Thoracic aorta (tissue), 2 donors: ENCODE measurements at places on chromosomes 2 and 18. TPM values are rescaled to one million over a fixed set of nuclear protein-coding genes. Genes with fewer than 3 reads are reported as not detected.

The SPDYA gene
- total RNA-seq, result 3.0 TPM

The NETO1 gene
- not detected for total RNA-seq

The TRIB2 gene
- total RNA-seq, result 81.4 TPM

The IGFBP5 gene
- total RNA-seq, result 2,105 TPM

The ZNF396 gene
- total RNA-seq, result 0.95 TPM

The FBXO48 gene
- total RNA-seq, result 0.41 TPM

The CDK15 gene
- total RNA-seq, result 8.3 TPM

The PTPRM gene
- 102 TPM for total RNA-seq

The INPP4A gene
- 40.6 TPM for total RNA-seq

GRCh38 chr2:219219784-219220532 lies 1.2 kb upstream of the ABCB6 start:
- H3K27ac ChIP-seq, result peak overlapping the region; percentile 89
- peaks cover 54% of the 10 kb centered on the region for H3K36me3 ChIP-seq
- H3K4me3 ChIP-seq, result peak overlapping the region; percentile 74
- DNase-seq, result no peak
- peaks cover 17% of the 10 kb centered on the region for H3K4me1 ChIP-seq

GRCh38 chr2:68745006-68745405 lies 10.4 kb downstream of the ARHGAP25 start:
- no peak overlapping the region for H3K4me3 ChIP-seq
- no peak overlapping the region for H3K27ac ChIP-seq
- no peaks in the 10 kb centered on the region for H3K36me3 ChIP-seq

- H3K27me3 ChIP-seq, result no peaks in the 10 kb centered on the region
- DNase-seq, result no peak
- H3K4me1 ChIP-seq, result no peaks in the 10 kb centered on the region
- no peak overlapping the region for H3K27ac ChIP-seq
- H3K36me3 ChIP-seq, result no peaks in the 10 kb centered on the region
- peak overlapping the region; percentile 71 for H3K4me3 ChIP-seq
Measured at GRCh38 chr18:62505669-62506494, 16.9 kb upstream of the ZCCHC2 start.

DNA sequence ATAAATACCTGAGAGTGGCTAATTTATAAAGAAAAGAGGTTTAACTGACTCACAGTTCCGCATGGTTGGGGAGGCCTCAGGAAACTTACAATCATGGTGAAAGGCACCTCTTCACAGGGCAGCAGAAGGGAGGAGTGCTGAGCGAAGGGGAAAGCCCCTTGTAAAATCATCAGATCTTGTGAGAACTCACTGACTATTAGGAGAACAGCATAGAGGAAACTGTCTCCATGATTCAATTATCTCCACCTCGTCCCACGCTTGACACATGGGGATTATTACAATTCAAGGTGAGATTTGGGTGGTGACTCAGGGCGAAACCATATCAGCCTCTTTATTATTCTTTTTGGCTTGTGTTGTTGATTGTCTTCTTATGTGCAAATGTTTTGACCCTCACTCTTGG lies 76.2 kb downstream of the WDR7 start:
- H3K4me3 ChIP-seq, result no peak overlapping the region
- H3K36me3 ChIP-seq, result peaks cover 6% of the 10 kb centered on the region
- DNase-seq, result no peak
- no peaks in the 10 kb centered on the region for H3K4me1 ChIP-seq
- no peaks in the 10 kb centered on the region for H3K27me3 ChIP-seq

DNA sequence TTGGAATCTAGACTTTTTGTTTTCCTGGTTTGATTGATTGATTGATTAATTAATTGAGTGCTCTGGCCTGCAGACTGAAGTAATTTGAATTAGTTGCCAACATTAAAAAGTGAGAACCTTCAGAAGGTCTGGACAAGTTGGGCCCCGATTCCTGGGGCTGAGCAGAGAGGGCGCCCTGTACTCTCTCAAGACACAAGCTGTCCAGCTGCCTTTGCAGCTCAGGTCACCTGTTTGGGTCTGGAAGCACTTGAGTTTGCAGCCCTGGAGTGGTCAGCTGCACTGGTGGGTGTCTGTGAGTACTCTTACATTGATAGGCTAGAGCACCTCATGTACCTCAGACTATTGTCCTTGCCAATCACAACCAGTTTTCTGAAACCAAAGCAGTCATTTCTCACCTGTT lies 22.7 kb upstream of the CELF4 start:
- no peaks in the 10 kb centered on the region for H3K36me3 ChIP-seq
- no peak for DNase-seq
- no peaks in the 10 kb centered on the region for H3K27me3 ChIP-seq
- H3K4me1 ChIP-seq, result no peaks in the 10 kb centered on the region
- H3K4me3 ChIP-seq, result no peak overlapping the region

GRCh38 chr18:63297687-63298399 lies 21.7 kb downstream of the BCL2 start:
- peaks cover 65% of the 10 kb centered on the region for H3K4me1 ChIP-seq
- peak overlapping the region; percentile 2 for H3K27ac ChIP-seq

- no peak overlapping the region for H3K4me3 ChIP-seq
- no peak overlapping the region for H3K27ac ChIP-seq
- H3K27me3 ChIP-seq, result no peaks in the 10 kb centered on the region
- DNase-seq, result no peak
- H3K36me3 ChIP-seq, result no peaks in the 10 kb centered on the region
Measured at GRCh38 chr2:70817284-70817954, 3.0 kb downstream of the CLEC4F start.

DNA sequence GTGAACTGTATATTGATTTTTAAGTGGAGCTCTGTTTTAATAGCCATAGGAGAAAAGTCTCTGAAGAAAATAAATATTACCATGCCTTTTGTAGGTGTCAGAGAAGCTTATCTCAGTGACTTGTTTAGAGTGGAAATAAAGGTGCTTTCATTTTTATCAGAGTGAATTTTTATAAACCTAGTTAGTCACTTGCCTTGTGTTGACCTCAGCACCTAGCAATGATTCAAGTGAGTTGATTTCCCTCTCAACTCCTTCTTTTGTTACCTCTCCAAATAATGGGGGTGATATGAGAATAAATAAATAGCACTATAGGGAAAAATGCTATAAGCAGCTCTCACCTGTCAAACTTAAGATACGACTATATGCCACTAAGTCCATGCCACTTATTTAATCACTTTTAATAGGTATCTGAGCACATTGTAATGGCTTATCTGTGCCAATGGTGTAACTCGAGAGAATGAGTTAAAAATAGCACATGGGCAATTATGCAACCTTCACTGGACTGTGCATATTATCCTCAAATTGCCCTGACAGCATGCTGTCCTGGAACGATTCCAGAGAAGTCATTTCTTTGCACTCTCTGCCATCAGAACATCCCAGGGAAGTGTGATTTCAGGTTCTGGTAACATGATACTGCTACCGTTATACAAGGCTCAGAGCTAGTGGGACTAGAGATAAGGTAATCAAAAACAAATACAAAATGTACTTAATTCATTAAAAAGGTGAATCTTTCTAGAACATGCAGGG lies 290.8 kb downstream of the CCDC85A start:
- no peaks in the 10 kb centered on the region for H3K27me3 ChIP-seq
- no peak overlapping the region for H3K27ac ChIP-seq
- H3K4me3 ChIP-seq, result no peak overlapping the region
- peaks cover 6% of the 10 kb centered on the region for H3K4me1 ChIP-seq
- DNase-seq, result no peak
- H3K36me3 ChIP-seq, result no peaks in the 10 kb centered on the region

GRCh38 chr2:159119652-159120257 lies 151.3 kb downstream of the TANC1 start:
- DNase-seq, result no peak
- no peak overlapping the region for H3K4me3 ChIP-seq
- no peak overlapping the region for H3K27ac ChIP-seq
- H3K27me3 ChIP-seq, result no peaks in the 10 kb centered on the region
- H3K4me1 ChIP-seq, result peaks cover 39% of the 10 kb centered on the region
- H3K36me3 ChIP-seq, result no peaks in the 10 kb centered on the region

- H3K36me3 ChIP-seq, result no peaks in the 10 kb centered on the region
- no peak overlapping the region for H3K4me3 ChIP-seq
- H3K27me3 ChIP-seq, result no peaks in the 10 kb centered on the region
- no peaks in the 10 kb centered on the region for H3K4me1 ChIP-seq
- no peak overlapping the region for H3K27ac ChIP-seq
Measured at GRCh38 chr18:40653682-40654081, 1301.4 kb upstream of the PIK3C3 start.

GRCh38 chr2:37625796-37626571 lies 45.5 kb downstream of the CDC42EP3 start:
- no peak overlapping the region for H3K4me3 ChIP-seq
- no peaks in the 10 kb centered on the region for H3K36me3 ChIP-seq
- peaks cover 10% of the 10 kb centered on the region for H3K4me1 ChIP-seq
- no peak for DNase-seq

GRCh38 chr2:179022685-179023084 lies 27.3 kb downstream of the CCDC141 start:
- no peaks in the 10 kb centered on the region for H3K27me3 ChIP-seq
- H3K27ac ChIP-seq, result no peak overlapping the region
- H3K4me3 ChIP-seq, result no peak overlapping the region
